ENCODE measurements at places on chromosomes 3 and 15.

GRCh38 chr15:48282216-48282615 is 49.0 kb upstream of the DUT start:
- no peak for DNase-seq

DNA sequence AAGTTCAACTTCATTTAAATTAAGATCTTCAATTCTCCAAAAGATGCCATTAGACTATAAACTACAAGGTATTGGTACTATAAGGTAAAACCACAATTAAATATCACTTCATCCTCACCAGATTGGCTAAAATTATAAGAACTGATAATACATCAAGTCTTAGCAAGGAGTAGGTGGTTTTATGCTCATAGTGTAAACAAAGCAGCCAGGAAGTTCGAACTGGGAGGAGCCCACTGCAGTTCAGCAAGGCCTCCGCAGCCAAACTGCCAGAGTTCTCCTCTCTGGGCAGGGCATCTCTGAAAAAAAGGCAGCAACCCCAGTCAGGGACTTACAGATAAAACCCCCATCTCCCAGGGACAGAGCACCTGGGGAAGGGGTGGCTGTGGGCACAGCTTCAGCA is 91.6 kb upstream of the SETMAR start:
- DNase-seq = no peak

DNA sequence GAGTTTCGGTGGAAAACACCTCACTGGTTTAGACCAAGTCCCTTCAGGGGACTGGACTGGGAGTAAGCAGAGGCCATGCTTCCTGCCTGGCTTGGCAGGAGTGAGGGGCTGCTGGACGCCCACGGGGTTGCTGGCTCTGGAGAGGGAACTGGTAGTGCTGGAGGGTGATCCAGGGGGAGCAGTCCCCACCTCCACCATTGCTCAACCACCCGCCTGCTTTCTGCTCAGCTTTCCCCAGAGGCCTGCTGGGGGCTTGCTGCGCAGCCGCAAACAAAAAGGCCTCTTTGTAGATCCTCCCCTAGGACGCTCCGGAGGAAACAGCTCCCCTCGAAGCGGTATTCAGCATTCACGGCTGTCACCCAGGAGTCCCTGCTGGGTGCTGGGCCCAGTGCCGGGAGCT is 33.5 kb downstream of the EBLN2 start:
- no peak for DNase-seq

GRCh38 chr3:13303410-13303809 is 116.7 kb downstream of the NUP210 start:
- no peak for DNase-seq

DNA sequence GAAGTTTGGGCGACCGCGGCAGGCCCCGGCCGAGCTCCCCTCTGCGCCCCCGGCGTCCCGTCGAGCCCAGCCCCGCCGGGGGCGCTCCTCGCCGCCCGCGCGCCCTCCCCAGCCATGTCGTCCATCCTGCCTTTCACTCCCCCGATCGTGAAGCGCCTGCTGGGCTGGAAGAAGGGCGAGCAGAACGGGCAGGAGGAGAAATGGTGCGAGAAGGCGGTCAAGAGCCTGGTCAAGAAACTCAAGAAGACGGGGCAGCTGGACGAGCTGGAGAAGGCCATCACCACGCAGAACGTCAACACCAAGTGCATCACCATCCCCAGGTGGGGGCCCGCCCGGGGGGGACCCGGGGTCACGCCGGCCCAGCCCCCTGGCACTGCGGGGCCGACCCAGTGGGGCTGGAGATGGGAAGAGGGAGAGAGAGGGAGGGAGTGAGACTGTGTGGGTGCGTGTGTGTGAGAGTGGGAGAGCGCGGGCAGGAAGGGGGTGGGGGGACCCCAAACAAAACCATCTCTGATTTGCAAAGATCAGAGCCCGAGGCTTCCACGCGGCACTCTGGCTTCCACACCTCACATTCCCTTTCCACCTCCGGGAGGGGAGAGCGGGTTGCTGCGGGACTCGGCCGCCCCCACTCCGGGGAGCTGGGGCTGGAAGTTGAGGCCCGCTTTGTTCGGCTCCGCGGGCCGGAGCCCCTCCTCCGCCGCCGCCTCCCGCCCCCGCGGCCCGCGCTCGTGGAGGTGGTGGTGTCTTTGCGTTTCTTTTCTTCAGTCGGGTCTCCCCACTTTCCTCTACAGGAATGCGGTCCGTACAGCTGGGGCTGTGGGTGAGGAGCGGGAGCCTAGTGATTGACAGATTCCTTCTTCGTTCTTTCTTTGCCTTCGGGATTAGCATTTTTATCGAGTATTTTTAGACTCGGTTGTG is 898 bp downstream of the SMAD3 start:
- no peak for DNase-seq

- DNase-seq = peak; percentile 31
Observed at GRCh38 chr3:61530355-61530754, 31.0 kb upstream of the PTPRG start.

- no peak for DNase-seq
Observed at GRCh38 chr3:59262076-59262498, 212.3 kb upstream of the CFAP20DC start.

- no peak for DNase-seq
Observed at GRCh38 chr3:67044295-67044694, 46.2 kb downstream of the KBTBD8 start.

- DNase-seq = no peak
Observed at GRCh38 chr15:71752604-71753289, 57.6 kb upstream of the NR2E3 start.

Data from NCI-H2171 (cell line).